ENCODE measurements at places on chromosomes 2 and 18.

- DNase-seq = no peak
Observed at GRCh38 chr18:37321582-37322491, 243.8 kb downstream of the CELF4 start.

DNA sequence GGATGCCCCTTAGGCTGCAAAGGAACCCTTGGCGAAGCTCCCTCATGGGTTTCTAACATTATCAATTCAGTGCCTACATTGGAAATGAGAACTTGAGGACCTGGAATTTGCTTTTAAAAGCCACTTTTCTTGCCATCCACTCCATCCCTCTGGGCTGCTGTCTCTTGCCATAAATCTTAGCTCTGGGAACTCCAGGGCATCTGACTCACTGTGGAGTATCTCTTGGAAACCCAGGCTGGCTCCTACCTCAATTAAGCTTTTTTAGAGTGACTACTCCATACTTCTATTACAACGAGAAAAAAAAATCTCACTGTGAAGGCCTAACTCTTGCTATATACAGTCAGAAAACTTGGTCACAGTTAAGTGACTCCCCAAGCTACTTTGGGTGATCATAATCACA lies 227.2 kb upstream of the SETBP1 start:
- no peak for DNase-seq

DNA sequence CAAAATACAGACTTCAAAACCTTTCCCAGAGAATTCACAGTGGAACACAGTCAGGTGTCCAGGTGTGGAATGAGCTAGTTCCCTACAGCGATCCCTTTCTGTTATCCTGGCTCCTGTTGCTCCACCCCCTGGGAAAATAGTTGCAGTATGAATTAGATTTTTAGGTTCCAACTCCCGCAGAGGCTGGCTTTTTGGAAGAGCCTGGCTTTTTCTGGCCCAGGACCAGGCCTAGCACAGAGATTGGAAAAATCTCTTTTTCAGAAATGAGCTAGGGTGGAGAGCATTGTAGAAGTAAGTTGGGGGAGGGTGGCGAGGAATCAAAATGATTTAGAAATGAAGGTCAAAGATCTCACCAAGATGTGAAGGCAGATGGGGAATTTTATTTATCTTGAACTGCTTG lies 27.1 kb downstream of the COL5A2 start:
- DNase-seq = no peak

DNA sequence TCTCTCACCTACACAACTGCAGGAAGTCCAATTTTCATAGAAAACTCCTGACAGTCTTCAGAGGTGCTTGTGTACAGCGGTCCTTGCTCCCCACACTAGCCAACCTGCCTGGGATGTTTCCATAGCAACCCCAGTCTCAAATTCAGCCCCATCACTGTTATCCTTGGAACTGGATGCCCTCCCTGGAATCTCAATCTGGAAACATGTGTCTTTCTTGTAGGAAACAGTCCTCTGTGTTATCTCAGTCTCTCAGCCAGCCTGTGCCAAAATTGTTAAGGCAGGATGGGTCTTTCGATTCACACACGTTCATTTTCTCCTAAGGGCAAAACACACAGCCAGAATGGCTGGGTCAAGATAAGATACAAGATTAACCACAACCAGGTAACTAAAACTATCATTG lies 295.5 kb upstream of the RND3 start:
- no peak for DNase-seq

GRCh38 chr2:156908825-156909224 lies 348.7 kb upstream of the GALNT5 start:
- no peak for DNase-seq

DNA sequence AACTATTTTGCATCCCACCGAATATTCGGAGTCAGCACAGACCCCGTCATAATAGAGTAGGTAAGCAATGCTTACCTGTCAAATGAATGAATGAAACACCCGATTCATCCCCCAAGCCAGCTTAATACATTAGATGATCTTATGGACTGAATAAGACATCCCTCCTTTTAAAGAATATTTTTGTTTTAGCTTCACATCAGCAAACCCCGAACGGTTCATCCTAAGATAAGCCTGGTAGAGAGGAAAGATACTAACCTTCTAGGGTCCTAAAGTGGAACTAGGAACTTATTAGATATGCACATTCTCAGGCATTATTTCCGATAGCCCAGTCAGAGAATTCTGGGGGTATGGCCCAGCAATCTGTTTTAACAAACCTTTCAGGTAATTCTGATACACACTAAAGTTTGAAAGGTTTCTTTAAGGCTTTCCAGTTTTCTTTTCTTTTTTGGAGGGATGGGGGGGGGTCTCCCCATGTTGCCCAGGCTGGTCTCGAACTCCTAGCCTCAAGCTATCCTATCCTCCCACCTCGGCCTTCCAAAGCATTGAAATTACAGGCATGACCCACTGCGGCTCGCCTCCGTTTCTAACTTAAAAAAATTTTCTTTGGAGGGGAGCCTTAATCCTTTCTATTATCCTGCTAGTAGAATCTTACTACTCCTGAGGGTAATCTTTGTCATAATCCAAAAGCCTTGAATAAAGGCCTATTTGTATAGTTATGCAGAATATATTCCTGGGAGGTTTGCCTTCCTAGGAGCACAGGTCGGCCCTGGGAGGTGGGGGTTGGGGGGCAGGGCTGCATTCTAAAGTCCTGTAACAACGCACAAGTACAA lies 1.0 kb upstream of the ACTR3 start:
- no peak for DNase-seq

- no peak for DNase-seq
Observed at GRCh38 chr2:122980671-122981070, 1044.4 kb upstream of the CNTNAP5 start.

DNA sequence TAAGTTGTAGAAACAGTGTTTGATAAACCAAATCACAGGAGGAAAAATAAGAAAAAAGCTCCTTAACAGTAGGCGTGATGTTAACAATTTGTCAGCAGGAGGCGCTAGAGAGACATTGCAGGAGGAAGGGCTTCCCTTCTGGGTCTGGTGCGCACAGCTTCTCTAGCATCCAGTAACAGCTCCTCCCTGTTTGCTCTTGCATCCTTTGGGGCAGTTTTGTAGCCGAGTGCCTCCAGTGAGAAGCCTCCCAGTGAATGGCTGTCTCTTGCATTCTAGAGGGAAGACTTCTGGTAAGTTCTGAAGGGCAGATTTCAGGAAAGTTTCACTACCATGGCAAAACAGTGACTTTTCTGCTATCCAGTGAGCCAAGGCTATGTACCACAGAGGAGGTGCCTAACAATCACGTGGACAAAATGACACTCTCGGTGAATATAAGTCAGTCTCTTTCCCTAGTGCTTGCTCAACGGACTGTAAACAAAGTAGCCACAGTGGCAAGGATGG lies 9.5 kb upstream of the ZNF396 start:
- no peak for DNase-seq

DNA sequence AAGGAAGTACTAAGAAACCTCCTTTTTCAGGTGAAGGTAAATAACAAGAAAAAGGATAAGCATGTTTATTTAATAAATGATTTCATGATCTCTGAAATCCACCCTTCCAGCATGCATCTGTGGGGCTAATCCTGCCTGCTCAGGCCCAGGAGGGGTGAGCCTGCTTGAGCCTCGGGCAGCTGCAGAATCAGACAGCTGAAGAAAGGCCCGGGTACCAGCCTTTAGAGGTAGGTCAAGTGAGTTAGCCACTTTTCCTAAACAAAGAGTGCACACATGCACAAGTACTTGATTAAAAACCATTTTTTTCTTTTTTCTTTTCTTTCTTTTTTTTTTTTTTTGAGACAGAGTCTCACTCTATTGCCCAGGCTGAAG lies 25.7 kb upstream of the FZD7 start:
- no peak for DNase-seq

- DNase-seq = no peak
Observed at GRCh38 chr2:55232863-55233657, 572 bp downstream of the RPS27A start.

GRCh38 chr18:23220355-23220754 lies 85.1 kb downstream of the CABLES1 start:
- no peak for DNase-seq

DNA sequence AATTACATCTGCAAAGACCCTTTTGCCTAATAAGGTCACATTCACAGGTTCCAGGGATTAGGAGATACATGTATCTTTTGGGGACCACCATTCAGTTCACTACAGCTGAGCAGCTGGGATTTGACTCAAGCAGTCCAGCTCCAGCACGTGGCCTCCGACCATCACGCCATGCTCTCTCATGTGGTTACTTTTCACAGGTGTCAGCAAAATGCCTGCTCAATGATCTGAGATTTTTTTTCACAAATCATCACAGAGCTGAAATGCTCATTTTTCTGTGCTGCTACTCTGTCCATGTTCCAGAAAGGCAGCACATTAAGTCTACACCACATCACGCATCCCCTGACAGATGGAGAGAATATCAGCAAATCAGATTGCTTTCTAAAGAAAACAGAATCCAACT lies 98.5 kb upstream of the RMDN2 start:
- DNase-seq = no peak

GRCh38 chr2:52423111-52423510 lies 1344.5 kb upstream of the CHAC2 start:
- no peak for DNase-seq

DNA sequence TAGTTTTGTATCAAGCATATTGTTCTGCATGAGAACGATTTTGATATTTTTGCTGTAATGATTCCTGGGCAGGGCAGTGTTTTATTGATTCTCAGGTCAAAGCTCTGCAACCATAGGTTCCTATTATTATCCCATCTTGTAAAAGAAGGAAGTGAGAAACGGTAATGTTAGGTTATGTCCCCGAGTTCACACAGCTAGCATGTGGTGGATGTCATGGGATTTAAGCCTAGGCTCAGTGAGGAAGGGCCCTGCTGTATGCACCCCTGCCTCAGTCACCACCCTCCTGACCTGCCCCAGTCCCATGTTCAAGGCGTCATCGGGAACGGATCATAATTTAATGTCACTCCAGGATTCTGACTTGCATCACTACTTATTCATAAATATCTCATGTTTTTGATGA lies 10.7 kb downstream of the ACP1 start:
- peak; percentile 21 for DNase-seq

DNA sequence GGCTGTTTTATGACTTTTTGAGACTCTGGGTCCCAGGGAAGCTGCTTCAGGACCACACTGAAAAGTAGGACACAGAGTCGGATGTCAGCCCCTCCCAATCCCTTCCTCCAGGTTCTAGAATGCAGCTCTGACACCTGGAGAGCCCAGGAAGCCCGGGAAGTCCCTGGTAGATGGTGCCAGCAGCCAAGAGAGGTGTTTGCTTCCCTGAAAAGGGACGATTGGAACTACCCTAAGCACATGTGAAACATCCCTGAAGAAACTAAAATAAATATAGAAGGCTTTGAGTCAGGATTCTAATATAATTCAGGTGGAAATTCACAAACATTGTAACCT lies 163.2 kb upstream of the CYRIA start:
- no peak for DNase-seq

GRCh38 chr2:120222186-120223033 lies 790 bp downstream of the TMEM185B start:
- no peak for DNase-seq

DNA sequence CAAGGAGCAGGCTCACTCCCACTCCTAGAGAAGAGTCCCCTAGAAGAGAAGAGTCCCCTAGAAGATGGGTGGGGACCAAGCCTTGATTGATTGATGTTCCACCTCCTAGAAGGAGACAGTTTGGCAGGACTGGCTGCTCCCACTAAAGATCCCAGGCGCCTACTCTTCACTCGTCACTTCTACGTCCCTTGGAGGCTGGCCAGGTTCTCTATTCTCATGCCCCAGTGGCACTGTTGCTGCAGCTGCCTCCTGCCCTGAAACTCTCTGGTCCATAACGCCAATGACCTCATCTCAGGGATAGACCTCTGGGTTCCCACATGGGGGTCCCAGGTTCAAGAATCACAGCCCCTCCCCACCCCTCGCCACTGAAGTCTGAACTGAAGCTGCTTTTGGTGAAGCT lies 2.5 kb upstream of the SP140L start:
- DNase-seq = no peak

GRCh38 chr2:37436323-37436722 lies 91.9 kb downstream of the QPCT start:
- DNase-seq = no peak

DNA sequence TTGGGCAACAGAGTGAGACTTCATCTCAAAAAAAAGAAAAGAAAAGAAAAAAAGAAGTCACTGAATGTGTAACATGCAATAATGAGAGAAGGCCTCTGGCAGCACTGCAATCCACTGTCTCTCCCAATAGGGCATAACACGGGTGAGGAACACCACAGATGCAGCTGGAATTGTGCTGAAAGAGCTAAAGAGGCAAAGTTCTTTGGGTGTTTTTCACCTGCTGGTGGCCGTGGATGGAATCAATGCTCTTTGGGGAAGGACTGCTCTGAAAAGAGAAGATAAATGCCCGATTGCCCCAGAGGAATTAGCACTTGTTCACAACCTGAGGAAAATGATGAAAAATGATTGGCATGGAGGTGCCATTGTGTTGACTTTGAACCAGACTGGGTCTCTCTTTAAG lies 31.0 kb upstream of the CYBRD1 start:
- no peak for DNase-seq

- no peak for DNase-seq
Observed at GRCh38 chr2:8582191-8582590, 99.7 kb upstream of the ID2 start.

GRCh38 chr18:35949090-35949489 lies 23.4 kb upstream of the RMP24 start:
- no peak for DNase-seq

DNA sequence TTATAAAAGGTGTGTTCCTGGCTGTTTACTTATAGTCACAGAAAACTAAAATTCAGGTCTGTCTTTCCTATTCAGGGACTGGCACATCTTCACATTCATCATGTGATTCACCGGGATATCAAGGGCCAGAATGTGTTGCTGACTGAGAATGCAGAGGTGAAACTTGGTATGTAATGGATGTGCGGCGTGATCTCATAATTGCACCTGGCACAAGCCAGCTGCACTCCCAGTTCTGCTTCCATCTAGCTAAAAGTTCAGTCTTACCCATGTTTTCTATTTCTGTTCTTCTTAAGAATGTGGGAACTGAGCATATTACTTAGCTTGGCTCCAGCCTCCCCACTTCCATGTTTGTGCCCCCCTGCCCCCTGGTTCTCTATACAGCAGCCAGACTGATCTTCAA lies 131.9 kb downstream of the MAP4K4 start:
- no peak for DNase-seq

Data from GM12878 (cell line).